ENCODE measurements at places on chromosomes 5 and 9.

DNA sequence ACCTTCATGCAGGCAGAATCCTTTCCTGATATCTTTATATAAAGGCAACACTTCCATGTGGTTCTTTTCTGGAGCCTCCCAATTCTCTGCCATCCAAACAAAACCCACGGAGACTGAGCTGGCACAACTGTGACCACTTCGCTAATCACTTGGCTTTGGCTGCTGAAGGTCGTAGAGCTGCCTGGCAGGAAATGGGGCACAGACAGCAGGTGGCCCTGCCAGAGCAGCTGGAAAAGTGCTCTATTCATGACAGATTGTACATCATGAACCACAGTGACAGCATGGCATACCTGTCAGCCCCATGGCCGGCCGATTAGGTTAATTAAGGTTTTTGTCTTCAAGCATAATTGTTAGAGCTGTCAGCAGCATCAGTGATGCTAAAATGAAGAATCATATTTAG, 141.9 kb upstream of the ANKRD55 start:
- no peak for DNase-seq

GRCh38 chr5:154757814-154758406, 2.7 kb downstream of the LARP1 start:
- DNase-seq: no peak

- no peak for DNase-seq
Measured at GRCh38 chr5:148615644-148616275, 38.6 kb downstream of the HTR4 start.

GRCh38 chr5:87686975-87687374, 274.2 kb upstream of the CCNH start:
- DNase-seq: no peak

DNA sequence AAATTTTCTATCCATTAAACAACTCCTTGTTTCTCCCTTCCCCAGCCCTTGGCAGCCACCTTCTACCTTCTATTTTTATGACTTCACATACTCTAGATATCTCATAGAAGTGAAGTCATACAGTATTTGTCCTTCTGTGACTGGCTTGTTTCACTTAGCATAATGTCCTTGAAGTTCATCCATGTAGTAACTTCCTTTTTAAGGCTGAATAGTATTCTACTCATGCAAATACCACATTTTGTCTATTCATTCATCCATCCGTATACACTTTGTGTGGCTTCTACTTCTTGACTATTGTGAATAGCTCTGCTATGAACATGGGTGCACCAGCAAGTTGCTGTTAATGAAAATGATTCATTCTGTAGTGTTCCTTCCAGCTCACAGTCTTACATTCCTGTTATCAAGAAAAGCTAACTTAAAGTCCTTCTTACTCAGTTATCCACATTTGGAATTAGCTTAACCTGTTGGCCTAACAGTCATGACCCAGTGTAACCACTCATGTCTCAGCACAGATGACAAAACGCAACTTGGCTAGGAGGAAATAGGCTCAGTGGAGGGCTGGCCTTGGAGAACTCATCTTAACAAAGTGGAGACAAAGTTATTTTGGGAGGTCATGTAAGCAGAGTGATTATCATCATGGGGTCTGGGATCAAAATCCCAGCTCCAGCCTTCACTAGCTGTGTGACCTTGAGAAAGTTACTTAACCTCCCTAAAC, 129.7 kb upstream of the MAP3K1 start:
- no peak for DNase-seq

DNA sequence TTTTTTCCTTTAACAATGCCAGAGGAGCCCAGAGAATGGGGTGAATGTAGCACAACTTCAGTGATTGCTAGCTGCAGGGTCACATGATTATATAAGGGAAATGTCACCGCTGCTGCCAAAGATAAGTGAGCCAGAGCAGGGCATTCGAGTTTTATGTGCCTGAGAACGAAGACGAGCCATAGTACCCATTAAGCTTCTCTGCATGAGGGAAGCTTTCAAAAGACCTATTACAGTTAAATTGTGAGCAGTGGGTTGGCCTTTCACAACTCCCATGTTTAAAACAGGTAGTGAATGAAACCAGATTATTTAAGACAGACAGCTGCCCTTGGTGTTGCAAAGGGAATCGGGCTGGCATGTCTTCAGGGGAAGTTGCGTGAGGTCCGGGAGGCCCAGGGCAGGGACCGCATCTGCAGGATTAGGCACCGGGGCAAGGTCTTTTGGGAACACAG, 82.4 kb upstream of the TNFAIP8 start:
- no peak for DNase-seq

GRCh38 chr5:54148858-54149257, 161.5 kb downstream of the ARL15 start:
- no peak for DNase-seq

DNA sequence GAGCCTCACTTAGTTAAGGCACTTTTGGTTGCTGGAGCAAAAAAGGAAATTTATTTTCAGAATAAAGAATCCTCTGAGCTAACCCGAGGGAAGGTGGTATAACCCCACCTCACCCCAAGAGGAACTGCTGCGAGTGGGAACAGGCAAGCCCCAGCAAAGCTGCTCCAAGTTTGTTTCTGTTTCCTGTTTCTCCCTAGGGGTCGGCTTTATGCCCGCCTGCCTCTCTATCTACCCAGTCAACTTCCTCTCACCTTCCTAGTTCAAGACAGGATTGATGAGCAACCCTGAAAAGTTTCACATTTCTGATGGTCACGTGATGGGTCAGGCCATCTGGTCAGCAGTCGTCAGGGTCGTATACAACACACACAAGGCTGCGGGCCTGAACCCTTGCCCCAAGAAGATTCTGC, 31.1 kb downstream of the TRIO start:
- no peak for DNase-seq

- DNase-seq: no peak
Measured at GRCh38 chr5:16992006-16992405, 55.9 kb upstream of the MYO10 start.

GRCh38 chr9:110599468-110599867, 19.9 kb upstream of the SVEP1 start:
- DNase-seq: no peak

DNA sequence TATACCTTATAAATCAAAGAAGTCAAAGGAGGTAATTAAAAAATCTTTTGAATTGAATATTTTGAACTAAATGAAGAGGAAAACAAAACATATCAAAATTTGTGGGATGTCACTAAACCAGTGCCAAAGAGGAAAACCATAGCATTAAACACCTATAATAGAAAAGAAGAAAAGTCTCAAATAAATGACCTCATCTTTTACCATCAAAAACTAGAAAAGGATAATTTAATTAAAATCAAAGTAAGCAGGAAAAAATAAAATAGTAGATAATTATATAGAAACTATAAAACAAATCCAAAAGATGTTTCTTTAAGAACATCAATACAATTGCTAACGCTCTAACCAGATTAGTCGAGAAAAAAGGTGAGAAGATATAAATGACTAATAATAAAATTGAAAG, 47.8 kb downstream of the LPAR1 start:
- DNase-seq: no peak

DNA sequence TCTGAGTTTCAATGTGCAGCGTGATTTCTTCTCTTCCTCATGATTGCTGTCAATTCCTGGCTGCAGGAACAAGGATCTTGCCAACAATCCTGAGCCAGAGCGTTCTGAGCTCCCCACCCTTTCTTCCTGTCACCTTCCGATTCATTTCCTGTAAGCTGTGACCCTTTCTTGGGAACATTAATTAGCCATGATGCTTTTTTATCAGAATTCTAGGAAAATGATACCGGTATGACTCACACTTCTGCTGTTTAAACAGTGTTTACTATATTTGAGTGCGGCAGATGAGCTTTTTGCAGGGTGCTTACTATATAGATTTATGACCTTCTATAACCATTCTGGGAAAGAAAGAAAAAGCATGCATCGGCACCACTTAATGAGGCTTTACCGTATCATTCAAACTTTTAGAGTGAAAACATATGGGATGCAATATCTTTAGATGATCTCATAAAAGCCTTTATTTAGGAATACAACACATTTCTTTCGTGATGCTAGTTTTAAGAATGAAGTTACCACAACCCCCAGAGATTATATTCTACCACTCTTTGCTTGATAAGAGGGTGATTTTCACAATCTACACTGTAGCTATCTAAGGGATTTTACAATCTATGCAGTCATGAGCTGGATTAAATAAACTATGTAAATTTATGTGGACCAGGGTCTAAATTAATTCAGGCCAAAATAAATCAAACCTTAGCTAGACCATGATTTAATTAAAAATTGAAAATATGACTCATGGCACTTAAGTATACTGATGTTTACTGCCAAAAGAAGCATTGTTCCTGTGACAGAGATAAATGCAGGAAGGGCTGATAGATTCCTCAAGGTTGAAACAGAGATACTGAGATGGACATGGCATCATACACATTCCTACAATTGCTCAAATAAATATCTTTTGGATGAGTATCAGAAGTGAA, 38.0 kb upstream of the OSMR start:
- no peak for DNase-seq

- no peak for DNase-seq
Measured at GRCh38 chr5:165397516-165397915, 1892.1 kb downstream of the MAT2B start.

GRCh38 chr9:87305151-87305550, 192.5 kb upstream of the DAPK1 start:
- DNase-seq: no peak

- DNase-seq: no peak
Measured at GRCh38 chr9:128724744-128725211, 851 bp upstream of the ZDHHC12 start.

- no peak for DNase-seq
Measured at GRCh38 chr5:140575309-140575708, 10.7 kb downstream of the SLC35A4 start.

DNA sequence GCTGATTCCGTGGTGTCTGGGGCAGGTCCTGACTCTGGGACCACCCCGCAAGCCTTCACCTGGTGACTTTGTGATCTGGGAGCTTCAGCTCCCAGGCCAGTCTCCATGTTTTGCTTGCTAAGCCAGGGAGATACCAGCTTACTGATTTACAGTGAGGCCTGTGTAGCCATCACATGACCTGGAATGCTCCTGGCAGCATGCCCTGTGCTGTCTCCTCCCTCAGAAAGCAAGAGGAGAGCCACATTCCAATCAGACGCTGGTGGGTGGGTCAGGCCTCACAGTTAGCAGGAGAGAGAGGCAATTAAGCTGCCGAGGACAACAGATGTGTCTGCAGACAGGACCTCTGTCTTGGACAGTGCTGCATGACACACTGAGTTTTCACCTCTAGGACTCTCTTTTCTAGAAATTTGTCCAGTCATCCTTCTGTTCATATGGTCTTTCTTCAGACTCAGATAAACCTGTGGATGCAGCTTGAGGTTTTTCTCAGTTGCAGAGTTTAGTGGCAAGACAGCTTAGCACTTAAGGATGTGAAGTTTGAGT, 24.4 kb upstream of the GRPEL2 start:
- no peak for DNase-seq

- DNase-seq: no peak
Measured at GRCh38 chr5:362189-362588, 40.7 kb downstream of the AHRR start.

DNA sequence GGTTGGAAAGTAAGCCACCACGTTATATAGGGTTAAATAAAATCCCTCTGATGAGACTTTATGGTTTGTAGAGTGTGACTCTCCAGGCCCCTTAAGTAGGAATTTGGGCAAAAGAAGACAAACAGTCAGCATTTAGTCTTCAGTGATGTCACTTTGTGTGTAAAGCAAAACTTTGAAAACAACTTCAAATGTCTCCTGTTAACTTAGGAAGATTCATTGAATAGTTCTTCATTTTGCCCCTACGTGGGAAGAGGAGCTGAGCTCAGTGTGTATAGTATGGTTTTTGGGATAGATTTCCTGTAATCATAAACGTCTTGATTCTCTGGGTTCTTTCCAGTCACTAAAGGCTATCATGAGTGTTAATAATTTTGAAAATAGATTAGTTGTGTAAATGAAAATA, 101.3 kb downstream of the GADD45G start:
- no peak for DNase-seq

DNA sequence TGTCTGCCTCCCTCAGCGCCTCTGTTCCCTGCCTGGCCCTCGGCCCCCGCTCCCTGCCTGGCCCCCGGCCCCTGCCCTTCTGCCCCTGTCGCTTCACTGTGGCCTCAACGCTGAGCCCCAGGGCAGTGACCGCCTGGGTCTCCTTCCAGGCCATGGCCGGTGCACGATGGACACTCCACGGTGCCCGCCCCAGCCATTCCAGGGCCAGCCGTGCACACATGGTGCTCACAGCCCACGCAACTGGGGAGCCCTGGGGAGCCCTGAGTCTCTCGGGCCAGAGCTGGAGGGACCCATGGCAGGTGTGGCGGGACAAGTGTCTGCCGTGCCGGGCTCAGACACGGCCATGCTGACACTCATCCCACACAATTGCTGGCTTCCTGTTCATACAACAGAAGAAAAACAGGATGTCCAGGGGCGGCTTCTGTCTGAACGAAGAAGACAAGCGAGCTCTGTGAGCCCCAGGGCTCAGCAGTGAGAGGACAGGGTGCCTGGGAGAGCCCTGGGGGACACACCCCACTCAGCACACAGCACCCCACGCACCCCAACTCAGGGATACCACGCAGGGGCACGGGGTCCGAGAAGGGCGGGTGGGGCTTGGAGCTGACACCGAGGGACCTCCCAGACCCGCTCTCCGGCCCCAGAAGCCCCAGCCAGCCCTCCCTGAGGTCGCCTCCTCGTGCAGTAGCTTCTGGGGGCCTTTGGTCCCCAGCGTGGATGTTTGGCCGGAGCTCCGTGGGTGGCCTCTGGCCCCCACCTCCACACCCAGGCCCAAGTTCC, 35.7 kb downstream of the EXD3 start:
- DNase-seq: no peak

DNA sequence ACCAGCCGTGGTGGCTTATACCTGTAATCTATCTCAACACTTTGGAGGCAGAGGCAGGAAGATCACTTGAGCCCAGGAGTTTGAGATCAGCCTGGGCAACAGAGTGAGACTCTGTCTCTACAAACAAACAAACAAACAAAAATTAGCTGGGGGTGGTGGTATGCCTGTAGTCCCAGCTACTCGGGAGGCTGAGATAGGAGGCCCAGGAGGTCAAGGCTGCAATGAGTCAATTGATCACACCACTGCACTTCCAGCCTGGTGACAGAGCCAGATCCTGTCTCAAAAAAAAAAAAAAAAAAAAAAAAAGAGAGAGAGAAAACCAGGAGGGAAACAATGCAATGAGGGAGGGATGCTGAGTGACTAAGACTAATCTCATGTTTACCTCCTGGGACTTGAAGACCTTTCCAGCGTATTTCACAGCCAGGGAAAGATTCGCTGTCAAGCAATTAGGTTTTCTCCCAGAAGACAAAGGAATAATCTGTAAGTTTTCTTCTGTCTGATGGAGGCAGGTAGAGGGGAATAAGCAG, 51.1 kb upstream of the MIER3 start:
- no peak for DNase-seq

DNA sequence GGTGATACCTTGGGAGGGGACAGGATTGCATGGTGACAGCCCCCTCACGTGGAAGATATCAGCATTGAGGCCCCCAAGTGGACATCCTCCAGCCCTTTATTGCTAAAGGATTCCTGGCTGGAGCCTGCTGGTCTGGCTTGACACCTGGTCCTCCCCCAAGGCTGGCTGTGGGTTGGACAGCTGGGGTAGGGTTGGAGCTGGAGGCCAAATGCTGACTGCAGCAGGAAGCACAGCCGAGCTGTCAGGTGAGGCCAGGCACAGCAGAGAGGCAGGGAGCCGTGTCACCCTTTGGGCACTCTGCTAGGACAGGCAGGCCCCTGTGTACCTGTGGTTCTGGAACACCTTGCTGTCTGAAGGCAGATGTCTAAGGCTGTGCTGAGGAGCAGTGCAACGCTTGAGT, 2.2 kb downstream of the CACFD1 start:
- no peak for DNase-seq

Data from activated naive CD8-positive, alpha-beta T cell treated with anti-CD3 and anti-CD28 coated beads, Interleukin-2, amount 50 U/mL, for 16 hours (primary cell).